ENCODE measurements at places on chromosomes 4 and X. TPM values are rescaled to one million over a fixed set of nuclear protein-coding genes. Genes with fewer than 3 reads are reported as not detected.

Gene KLF8
- not detected for total RNA-seq

Gene COL25A1
- not detected for total RNA-seq

Gene ADGRG2
- 11.0 TPM for total RNA-seq

Gene ADH1A
- total RNA-seq = not detected

Gene HMGB2
- 131 TPM for total RNA-seq

Gene PAGE2
- total RNA-seq = not detected

Data from A549 treated with Mapracorat at 1 μM for 4 hours (cell line).